ENCODE measurements at places on chromosomes 13 and 19.
A peak's percentile ranks its signal among the peaks of the same experiment; 100 is the strongest.

DNA sequence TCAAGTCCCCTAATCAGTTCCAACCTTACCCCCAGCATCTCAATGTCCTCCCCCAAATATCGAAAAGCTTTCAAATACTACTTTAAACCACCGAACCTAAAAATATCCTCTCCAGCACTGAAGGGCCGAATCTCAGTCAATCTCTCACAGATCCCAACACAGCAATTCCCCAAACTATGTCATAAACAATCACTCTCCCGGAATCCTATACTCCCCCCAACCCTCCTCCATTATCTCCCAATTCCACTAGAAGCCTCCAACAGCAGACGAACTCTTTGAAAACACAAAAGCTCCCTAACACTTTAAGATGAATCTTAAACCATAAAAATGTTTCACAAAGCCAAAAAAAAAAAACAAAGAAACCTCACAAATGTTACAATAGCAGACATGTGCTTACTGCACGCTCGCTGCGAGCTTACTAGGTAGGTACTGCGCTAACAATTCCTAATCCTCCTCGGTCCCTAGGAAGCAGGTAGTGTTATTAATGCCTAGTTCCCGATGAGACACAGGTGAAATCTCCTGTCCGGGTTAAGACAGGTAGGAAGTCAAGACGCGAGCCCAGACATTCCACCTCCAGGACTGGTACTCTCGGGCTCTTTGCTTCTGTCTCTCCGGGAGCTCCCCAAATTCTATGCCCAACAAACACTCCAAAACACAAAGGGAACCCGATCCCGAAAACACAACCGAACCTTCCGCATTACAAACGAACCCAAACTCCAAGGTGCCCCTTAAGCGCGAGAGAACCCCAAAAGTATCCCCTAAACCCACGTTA lies 14.2 kb downstream of the FBXO46 start:
- peak; percentile 11 for DNase-seq

DNA sequence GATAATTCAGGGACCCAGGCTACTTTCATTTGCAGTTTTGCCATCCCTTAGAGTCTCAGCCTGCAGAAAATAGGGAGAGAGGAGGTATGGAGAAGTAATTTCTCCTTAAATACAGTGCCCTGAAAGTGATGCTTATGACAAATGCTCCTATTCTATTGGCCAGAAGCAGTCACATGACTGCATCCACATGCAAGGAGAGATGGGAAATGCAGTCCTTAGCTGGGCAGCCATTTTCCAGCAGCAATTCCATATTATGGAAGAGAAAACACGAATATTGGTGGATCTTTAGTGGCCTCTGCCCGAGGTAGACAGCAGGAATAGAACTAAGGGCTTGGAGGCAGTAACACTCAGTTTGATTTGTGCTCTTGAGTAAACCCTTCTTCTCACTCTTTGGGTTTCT lies 39.4 kb downstream of the VAV1 start:
- DNase-seq = no peak

GRCh38 chr13:29858667-29859066 lies 8.2 kb upstream of the UBL3 start:
- no peak for DNase-seq

DNA sequence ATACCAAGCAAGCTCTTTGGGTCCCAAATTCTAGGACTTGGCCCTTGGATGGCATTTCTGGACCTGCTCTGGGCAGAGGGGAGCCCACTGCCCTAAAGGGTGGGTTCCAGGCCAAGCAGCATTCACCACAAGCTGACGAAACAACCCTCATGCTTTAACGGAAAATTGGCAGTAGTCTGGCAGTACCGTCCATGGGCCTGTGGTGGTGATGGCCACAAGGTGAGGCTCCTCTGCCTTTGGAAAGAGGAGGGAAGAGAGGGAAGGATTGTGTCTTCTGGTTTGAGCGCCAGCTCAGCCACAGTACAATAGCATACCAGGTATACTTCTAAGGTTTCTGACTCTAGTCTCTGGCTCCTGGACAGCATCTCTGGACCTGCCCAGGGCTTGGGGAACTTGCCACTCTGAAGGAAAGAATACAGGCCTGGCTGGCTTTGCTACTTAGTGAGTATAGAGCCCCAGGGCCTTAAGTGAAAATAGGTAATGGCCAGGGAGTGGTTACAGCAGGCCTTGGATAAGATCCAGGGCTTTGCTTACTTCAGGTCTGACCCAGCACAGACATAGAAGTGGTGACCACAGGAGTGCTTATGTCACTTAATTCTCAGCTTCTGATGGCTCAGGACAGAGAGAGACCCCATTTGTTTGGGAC lies 595.5 kb downstream of the LMO7 start:
- DNase-seq = no peak

DNA sequence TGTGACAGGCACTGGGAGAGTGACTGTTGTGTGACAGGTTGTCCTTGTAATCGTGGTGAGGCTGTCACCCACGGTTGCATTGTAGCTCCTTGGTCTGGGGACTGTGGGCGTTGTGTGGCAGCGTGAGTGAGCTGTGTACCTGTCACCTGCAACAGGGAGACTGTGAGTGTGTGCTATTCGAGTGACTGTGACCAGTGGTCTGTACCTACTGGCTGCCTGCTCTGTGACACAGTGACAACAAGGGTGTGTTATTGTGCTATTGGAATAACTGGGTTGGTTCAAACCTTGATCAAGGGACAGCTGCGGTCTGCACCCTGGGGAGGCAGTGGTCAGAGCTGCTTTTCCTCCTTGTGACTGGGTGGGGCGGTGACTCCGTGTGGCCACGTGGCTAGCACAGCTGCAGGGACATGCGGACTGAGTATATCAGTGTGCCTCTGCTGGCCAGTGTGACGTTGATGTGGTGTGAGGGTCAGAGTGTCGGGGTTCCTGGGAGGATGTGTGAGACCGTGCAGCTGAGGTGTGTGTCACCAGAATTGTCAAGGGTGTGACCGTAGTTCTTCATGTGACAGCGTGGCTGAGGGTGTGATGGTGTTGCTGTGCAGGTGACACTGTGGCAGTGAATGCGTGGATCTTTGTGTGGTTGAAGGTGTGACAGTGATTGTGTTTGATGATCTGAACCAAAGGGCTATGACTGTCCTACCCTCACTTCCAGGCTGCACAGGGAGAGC lies 10.1 kb upstream of the NFIX start:
- no peak for DNase-seq

DNA sequence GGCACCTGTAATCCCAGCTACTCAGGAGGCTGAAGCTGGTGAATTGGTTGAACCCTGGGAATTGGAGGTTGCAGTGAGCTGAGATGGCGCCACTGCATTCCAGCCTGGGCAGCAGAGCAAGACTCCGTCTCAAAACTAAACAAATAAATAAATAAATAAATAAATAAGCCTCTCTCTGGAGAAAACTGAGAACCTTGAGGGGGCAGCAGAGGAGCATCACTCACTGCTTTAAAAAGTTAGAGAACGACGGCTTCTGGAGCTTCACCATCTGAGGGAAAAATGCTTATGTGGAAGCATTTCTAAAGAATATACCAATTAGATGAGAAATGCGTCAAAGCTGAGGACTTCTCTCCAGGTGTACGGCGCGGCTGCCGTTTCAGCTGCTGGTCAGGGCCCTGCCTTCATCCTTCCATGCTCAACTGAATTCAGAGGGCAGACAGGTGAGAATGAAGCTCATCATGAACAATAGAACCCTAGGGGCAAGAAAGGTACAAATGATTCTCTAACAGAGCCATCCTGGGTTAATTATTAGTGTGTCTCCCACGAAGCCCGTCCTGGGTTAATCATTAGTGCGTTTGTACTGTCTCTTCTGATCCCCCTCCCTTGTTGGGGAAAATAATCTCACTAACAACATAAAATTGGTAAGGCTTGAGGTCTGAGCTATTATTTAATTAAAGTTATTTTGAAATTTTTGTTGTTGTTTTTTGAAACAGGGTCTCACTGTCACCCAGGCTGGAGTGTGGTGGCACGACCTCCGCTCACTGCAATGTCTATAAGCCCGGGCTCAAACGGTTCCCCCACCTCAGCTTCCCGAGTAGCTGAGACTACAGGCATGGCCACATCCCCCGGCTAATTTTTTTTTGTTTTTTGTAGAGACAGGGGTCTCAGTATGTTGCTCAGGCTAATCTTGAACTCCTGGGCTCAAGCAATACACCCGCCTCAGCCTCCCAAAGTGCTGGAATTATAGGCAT lies 80.1 kb downstream of the IPO5 start:
- DNase-seq = no peak

- DNase-seq = no peak
These were observed 54.5 kb downstream of the NUFIP1 start for GRCh38 chr13:44934724-44935123.

- DNase-seq = no peak
These were observed 55.7 kb downstream of the CAB39L start for GRCh38 chr13:49388091-49388635.

GRCh38 chr13:50228527-50228926 lies 213.3 kb downstream of the KCNRG start:
- no peak for DNase-seq

GRCh38 chr19:17405250-17406045 lies at the start of gene BST2:
Gene BST2, minus strand, starts transcription at chr19:17405630. Its CDS starts 55 bp downstream, at chr19:17405575.
- DNase-seq = peak; percentile 26

- no peak for DNase-seq
These were observed 680.8 kb downstream of the LIG4 start for GRCh38 chr13:107534548-107534947.
